SW 1271 (cell line): ENCODE measurements at places on chromosomes 4 and X.

DNA sequence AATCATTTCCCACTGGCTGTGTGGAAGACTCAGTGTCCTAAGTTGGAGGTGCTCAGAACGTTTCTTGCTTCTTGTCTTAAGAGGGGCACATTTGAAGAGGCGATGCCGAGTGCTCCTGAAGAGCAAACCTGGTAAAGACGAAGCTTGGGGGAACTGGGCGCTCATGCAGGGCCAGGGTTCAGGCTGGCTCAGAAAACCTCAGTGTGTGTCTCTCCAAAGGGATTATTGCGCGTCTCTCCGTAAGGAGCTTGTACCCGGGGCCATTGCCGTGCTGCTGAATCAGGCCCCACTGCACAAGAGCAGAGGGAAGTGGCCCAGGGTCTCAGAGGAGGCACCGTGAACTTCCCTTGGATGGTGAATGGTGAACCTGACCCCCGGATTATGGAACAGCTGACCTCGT lies 44.4 kb downstream of the PSAPL1 start:
- no peak for DNase-seq

- DNase-seq = no peak
Measured at GRCh38 chr4:41454423-41454822, 83.5 kb upstream of the LIMCH1 start.

DNA sequence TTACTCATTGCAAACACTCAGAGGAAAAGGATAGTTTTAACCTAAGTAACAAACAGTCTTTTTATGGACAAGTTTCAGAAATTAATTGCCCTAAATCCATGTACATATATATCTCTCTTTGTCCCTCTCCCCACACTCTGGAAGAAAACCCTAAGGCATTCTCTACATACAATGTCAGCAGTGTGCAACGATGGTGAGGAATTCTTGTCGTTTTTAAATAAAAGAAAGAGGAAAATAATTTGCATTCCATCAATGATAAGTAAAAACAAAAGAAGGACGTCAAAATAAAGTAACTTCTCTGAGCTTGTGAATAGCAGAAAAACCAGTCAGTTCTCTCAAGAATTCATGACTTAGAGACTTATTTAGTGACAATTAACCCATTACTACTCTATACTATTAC lies 550.5 kb upstream of the DIPK2B start:
- DNase-seq = no peak

DNA sequence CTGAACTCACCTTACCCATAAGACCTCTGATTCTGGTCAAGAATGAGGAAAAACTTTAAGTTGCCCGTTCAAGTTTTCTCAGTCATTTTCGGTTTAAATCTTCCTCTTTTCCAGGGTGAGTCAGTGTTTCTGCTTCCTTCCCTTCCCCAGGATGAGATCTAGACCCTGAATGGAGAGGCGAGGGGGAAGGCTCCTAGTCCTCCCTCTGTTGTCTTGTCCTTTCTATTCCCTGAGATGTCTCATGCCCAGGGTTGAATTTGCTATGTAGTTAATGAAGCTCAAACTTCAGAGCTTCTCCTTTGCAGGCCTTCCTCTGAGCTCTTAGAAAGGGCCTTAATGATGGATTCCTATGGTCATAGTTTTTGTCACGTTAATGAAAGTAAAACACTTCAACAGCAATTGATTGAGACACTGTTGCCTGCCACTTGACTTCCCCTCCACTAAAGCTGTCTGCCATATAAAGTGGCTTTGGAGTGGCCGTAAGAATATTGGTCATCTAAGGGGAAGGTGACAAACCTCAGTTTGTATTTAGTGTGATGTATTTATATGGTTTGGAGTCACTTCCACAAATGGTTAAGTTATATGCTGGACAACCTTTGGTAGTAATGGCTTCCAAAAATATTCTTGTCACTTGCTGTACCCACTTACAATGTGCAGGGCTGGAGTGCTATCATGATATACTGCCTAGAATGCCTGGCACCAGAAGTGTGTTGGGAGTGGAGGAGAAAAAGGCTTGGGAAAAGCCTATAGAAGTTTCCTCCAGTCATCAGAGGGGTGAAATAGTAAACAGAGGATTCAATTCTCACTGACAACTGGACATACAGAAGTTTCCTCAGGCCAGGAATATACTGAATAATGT lies 24.3 kb upstream of the GPRIN3 start:
- no peak for DNase-seq

DNA sequence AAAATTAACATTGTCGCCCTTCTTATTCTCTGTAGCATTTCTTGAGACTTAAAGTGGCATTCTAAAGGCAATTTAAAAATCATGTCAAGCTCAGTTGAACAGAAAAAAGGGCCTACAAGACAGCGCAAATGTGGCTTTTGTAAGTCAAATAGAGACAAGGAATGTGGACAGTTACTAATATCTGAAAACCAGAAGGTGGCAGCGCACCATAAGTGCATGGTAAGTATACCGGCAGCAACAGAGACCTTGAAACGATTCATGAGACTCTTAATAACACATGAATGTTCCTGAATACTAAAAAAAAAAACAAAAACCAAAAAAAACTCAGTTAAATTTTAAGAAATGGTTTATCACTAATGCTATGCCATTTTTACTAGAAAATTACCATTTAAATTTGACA lies 82.4 kb upstream of the HPRT1 start:
- DNase-seq = peak; percentile 3

DNA sequence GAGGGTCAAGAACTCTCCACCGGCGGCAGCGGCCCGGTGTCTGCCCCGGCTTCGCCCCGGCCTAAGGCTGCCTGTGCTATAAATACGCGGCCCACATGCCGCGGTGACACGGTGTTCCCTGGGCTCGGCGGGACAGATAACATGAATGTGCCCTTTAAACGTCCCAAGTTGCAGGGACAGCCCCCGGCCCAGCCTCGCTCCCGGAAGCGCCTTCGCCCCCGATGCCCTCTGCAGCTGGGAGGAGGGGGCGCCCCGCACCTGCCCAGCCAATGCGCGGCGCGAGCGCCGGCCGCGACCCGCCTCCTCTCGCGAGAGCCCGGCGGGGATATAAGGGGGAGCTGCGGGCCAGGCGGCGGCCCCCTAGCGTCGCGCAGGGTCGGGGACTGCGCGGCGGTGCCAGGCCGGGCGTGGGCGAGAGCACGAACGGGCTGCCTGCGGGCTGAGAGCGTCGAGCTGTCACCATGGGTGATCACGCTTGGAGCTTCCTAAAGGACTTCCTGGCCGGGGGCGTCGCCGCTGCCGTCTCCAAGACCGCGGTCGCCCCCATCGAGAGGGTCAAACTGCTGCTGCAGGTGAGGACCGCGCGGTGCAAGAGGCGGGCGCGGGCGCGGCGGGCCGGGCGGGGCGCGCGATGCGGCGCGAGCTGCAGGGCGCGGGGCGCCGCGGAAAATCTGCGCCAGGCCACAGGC lies at the start of gene SLC25A4:
Gene SLC25A4, plus strand, starts transcription at position 355 of the 689 bp plus-strand sequence. Its CDS starts 107 bp downstream, at position 462.
- DNase-seq = peak; percentile 8

DNA sequence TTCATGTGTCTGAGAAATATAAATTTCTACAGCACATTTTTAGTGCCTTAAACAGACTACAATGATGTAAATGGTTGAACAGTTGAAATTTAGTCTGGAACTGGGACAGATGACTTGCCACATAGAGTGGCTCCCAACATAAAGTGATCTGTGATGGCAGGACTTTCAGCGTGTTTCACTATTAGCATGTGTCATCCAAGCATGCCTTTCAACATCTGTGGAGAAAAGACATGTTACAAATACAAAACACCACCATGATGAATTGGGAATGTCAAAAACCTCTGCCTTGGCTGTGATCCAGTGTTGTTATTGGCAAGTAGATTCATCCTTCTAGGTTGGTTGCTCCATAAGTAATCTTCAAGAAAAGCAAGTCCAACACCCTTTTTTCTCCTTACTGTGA lies 348.7 kb downstream of the MAPK10 start:
- no peak for DNase-seq

DNA sequence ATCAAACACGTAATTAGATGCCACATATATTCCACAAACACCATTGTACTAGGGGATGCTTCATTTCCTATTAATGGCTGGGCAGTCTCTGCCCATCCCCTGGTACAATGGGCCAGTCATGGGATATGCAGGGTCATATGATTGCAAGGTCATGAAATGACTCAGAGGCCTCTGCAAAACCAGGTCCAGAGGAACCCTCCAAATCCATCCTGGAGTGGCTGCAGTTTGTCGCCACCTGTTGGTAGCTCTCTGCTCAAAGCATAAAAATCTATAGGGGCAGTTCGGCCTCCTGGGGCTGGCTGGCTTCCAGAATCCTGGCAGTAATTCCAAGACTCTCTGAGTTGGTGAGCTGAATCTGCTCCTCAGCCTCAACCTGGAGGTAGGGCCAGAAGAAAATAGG lies 22.9 kb upstream of the PUDP start:
- DNase-seq = no peak

DNA sequence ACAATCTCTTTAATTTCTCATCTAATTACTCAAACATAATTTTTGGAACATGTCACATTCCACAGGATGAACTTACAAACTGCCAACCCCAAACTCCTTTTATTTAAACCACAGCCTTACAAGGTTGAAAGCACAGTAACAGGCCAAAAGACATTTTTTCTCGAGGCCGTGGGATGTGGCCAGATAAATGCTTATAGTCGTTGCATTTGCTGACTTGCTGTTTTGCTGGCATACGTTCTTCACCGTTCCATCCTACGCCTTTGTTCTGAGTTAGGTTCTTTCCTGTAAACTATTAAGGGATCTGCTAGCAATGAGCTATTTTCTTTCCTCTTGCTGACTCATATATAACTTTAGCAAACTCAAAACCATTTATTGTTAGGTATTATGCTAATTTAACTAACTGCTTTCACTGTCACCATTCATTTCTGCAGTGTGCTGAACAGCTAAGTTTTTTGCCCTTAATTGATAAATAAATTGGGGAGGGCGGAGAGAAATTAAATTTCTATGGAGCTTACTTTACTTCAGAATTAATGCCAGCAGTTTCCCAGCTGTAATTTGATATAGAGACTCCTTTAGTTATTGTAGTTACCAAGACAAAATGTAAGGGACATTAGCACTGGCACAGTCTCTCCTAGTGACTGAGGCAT lies 135.1 kb upstream of the PACRGL start:
- no peak for DNase-seq

- no peak for DNase-seq
Measured at GRCh38 chrX:30181353-30181752, 34.0 kb upstream of the MAGEB2 start.

- no peak for DNase-seq
Measured at GRCh38 chrX:139025816-139026215, 314.3 kb upstream of the FGF13 start.

GRCh38 chr4:188960411-188961093 lies 821.3 kb downstream of the TRIML1 start:
- no peak for DNase-seq

- no peak for DNase-seq
Measured at GRCh38 chrX:22533898-22534297, 261.2 kb downstream of the CBLL2 start.

DNA sequence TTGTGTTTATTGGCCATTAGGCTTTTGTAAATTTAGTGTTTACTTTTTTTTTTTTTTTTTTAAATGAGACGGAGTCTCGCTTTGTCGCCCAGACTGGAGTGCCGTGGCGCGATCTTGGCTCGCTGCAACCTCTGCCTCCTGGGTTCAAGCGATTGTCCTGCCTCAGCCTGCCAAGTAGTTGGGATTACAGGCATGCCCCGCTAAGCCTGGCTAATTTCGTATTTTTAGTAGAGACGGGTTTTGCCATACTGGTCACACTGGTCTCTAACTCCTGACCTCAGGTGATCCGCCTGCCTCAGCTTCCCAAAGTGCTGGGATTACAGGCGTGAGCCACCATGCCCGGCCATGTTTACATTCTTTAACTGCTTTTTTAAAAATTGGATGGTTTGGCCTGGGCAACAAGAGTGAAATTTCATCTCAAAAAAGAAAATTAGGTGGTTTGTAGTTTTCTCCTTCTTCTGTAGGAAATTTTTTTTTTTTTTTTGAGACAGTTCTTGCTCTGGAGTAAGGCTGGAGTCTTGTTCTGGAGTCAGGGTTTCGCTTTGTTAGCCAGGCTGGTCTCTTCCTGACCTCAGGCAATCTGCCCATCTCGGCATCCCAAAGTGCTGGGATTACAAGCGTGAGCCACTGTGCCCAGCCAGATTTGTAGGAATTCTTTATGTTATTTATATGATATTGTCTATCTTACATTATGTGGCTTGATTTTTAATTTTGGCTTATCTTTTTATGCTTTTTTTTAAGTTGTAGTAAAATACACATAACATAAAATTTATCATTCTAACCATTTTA lies 15.1 kb downstream of the UBE2K start:
- DNase-seq = no peak

DNA sequence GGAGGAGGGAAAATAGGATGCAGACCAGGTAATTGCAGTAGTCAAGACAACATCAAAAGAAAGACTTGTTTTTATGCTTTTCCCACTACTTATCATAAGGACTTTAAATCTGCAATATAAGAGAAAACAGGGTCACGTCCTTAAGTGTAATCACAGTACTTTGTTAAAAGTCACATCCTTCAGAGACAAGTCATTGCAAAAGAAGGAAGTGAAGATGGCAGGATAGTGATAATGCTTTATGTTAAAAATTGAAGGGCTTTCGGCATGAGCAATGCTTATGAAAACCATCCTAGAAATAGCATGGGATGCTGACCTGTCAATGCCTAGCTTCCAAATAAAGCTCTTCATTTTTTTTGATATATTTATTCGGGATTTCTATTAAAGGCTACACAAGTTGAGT lies 110.2 kb upstream of the TENM3 start:
- DNase-seq = no peak

- DNase-seq = no peak
Measured at GRCh38 chr4:155487210-155487609, 110.4 kb upstream of the MAP9 start.

GRCh38 chr4:48127231-48127630 lies 6.8 kb downstream of the TXK start:
- DNase-seq = no peak

GRCh38 chr4:83139514-83140156 lies 25.1 kb upstream of the PLAC8 start:
- no peak for DNase-seq

DNA sequence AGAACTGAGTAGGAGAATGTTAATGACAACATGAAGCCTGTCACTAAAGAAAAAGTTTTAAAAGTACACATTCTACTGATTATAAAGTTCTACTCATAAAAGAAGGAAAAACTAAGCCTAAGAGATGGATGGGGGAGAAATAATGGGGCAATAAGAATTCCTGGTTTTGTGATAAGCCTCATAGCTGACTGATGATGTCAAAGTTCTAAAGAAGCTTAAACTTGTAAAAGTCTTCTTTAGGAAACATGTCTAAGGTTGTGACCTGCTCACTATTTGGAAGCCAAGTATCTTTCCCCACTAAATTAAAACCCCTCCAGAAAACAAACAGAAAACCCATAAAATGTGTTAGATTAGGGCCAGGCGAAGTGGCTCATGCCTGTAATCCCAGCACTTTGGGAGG lies 232.9 kb upstream of the GIMD1 start:
- no peak for DNase-seq

DNA sequence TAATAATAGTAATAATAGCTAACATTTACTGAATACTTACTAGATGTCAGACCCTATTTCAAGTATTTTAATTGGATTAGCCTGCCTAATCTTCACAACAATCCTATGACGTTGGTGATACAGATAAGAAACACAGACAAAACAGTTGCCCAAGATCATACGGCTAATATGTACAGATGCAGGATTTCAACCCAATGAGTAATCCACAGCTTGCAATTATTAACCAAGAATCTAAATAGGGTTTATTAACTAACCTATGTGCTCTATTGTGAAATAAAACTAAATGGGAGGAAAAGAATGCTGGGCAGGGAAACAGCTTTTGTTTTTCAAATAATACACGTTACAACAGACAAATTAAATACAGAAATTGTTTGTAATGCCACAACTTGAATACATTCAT lies 23.4 kb downstream of the FBXO8 start:
- no peak for DNase-seq

- no peak for DNase-seq
Measured at GRCh38 chr4:41150401-41150800, 63.9 kb downstream of the APBB2 start.
